ENCODE measurements at places on chromosomes 16 and 17. TPM values are rescaled to one million over a fixed set of nuclear protein-coding genes. Genes with fewer than 3 reads are reported as not detected.

- H3K4me1 ChIP-seq = peaks cover 8% of the 10 kb centered on the region
- H3K27me3 ChIP-seq = no peaks in the 10 kb centered on the region
- no peak overlapping the region for H3K27ac ChIP-seq
- H3K36me3 ChIP-seq = no peaks in the 10 kb centered on the region
- no peak for DNase-seq
Observed at GRCh38 chr17:20200016-20200795, 191.0 kb downstream of the SPECC1 start.

Gene CDH8
- 28.5 TPM for total RNA-seq

Gene RNF112
- total RNA-seq = 9.7 TPM

Gene SERPINF2
- 1.9 TPM for total RNA-seq

All from spinal cord (tissue), 10 donors.